Amniotic stem cell (primary cell): ENCODE measurements at places on chromosomes 2 and 18.

- no peak for DNase-seq
Observed at GRCh38 chr18:34976534-34976898, 64.7 kb upstream of the MAPRE2 start.

DNA sequence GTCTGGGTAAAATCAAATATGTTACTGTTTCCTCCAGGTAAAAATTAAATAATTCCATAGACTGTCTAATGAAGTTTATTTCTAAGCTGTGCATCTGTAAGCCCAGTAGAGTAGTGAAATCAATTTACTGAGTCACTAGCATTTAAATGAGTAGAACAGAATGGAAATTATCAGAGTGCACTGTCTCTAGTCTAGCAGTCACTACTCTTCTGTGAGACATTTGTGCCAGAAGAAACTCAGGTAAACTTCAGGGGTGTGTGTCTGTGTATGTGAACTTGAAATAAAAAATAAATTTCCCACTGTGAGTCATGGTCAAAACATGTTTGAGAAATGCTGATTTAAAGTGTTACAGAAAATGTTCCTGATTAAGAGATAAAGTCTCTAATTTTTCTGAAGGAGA lies 146.4 kb downstream of the RIF1 start:
- DNase-seq = no peak

GRCh38 chr2:8602809-8603208 lies 79.0 kb upstream of the ID2 start:
- DNase-seq = no peak

DNA sequence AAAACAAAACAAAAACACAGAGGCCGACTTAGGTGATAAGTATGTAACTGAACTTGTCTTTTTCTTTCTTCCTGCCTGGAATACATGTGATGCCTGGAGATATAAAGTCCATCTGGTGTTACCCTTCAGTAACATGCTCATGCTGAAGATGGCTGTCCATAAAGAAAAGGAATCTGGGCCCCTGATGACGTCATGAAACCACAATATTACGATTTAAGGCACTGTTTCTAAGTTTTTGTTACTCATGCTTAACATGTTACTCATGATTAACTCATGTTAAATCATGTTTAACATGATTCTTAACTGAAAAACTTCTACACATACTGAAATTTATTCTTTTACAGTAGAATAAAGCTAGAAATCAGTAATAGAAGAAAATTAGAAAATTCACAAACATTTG lies 49.0 kb downstream of the STRADB start:
- no peak for DNase-seq

- peak; percentile 56 for DNase-seq
Observed at GRCh38 chr18:60978338-60978737, 354.9 kb upstream of the CDH20 start.

GRCh38 chr2:210768329-210768910 lies 212.0 kb downstream of the CPS1 start:
- DNase-seq = no peak

GRCh38 chr18:58788971-58789875 lies 75.5 kb upstream of the ZNF532 start:
- no peak for DNase-seq
